ENCODE measurements at places on chromosomes 6 and 20.

DNA sequence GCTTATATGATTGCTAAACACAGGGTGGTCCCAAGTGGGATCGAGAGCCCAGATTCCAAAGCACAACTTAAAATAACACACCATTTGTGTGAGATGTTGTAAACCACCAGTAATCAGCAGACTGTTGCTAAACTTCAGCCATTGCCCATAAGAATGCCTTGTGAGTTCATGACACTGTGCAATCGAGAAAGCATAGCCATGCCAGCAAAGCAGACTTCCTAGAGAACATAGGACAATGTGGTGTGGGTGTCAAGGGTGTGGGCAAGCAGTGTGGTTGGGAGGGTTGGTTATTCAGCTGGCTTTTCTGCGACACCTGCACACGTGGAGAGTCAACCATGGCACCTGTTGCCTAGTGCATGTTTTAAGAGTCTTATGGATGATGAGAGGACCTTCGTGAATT is 16.1 kb upstream of the CALHM6 start:
- peaks cover 35% of the 10 kb centered on the region for H3K27me3 ChIP-seq
- DNase-seq, result no peak
- H3K36me3 ChIP-seq, result no peaks in the 10 kb centered on the region
- H3K4me3 ChIP-seq, result no peak overlapping the region
- H3K27ac ChIP-seq, result no peak overlapping the region

DNA sequence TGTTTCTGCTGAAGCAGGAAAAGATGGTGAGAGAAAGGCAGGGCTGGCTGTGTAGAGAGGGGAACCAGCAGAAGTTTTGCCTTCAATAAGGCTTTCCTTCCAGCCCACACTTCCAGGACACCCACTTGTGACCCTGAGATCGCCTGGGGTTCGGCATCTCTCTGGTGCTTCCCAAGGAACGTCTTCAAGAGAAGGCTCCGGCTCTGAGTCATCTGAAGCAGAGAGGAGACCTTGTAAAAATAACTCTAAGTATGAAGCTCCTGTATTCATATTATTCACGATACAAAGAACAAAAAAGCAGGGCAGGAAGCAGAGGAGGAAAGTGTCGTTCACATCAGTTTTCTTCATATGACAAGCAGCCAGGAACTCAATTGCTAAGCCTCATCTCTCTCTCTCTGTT is 95.4 kb upstream of the MRPS10 start:
- no peaks in the 10 kb centered on the region for H3K27me3 ChIP-seq
- peak overlapping the region; percentile 43 for H3K27ac ChIP-seq
- H3K36me3 ChIP-seq, result peaks cover 19% of the 10 kb centered on the region
- peaks cover 32% of the 10 kb centered on the region for H3K4me1 ChIP-seq

DNA sequence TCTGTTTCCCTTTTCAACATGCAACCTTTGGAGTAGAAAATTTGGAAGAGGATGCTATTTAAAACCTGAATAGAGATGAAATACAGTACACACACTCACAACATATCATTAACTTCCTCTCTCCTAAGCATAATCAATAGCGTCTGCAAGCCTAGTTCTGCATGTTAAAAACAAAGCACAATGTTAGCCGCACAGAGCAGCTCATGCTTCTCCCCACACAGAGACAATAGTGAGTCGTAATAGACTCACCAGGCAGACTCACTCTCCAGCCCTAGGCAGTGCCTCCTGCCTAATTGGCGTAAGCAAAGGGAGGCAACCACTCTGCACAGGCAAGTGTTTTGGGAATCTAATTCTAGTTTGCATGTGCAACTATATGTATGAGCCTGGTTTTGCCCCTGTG is 45.8 kb upstream of the ARID1B start:
- no peak overlapping the region for H3K4me3 ChIP-seq
- no peaks in the 10 kb centered on the region for H3K36me3 ChIP-seq
- DNase-seq, result no peak
- H3K4me1 ChIP-seq, result peaks cover 4% of the 10 kb centered on the region

DNA sequence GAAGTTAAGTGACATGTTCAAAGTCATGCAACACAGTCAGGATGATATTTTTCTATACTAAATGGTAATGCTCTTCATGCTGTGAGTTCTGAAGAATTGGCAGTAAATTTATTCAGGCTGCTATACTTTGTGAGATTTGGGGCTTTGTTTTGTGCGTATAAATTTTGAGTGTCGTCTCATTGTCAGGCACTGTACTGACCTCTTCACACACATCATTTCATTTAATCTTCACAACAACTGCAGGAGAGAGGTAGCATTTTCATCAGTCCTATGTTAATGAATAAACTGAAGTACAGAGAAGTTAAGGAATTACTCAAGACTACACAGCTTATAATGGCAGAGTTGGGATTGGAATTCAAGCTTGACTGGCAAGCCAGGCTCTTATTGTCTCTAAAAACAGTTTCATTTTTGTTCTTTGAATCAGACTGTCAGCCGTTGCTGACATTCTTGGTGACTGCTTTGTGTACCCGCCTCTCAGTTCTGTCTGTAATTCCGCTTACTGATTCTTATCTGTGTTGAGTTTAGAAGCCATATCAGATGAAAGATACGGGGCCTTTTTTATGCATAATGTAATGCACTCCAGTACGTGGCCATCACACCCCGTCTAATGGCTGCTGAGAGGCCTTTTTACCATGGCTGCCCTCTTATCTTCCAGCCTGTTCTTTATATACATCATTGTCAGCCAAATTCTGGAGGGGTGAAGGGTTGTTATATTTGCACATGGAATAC is 274.9 kb downstream of the UTRN start:
- no peaks in the 10 kb centered on the region for H3K27me3 ChIP-seq
- peaks cover 34% of the 10 kb centered on the region for H3K4me1 ChIP-seq
- H3K4me3 ChIP-seq, result peak overlapping the region; percentile 73
- DNase-seq, result peak; percentile 70

DNA sequence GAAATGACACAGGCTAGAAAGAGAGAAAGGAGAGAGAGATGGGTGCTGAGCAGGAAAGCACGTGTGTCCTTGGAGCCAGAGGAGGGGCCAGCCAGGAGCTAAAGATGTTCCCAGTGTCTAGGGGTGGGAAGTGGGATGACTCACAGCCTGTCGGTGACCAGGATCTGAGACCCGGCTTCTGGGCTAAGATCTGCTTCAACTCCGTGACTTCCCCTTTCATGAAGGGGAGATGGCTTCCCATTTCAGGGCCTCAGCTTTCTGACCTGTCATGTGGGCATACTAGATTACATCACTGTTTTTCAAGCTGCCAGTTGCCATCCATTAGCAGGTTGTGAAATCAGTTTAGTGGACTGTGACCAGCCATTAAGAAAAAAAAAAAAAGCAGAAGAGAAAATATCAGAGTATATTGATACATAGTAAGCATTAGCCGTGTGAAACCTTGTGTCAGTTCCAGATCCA is 5.4 kb downstream of the TGM3 start:
- no peak overlapping the region for H3K27ac ChIP-seq
- peaks cover 3% of the 10 kb centered on the region for H3K4me1 ChIP-seq
- DNase-seq, result no peak

GRCh38 chr6:125301435-125302391 is at the start of gene HDDC2:
Gene HDDC2 (minus strand): TSS chr6:125301967. CDS start chr6:125301932, 35 bp downstream.
- peak within 1 kb of the TSS; percentile 90 for H3K27ac ChIP-seq
- H3K4me3 ChIP-seq, result peak within 1 kb of the TSS; percentile 89
- DNase-seq, result peak; percentile 52
- peaks cover 31% of the 10 kb centered on the region for H3K27me3 ChIP-seq

- no peaks in the 10 kb centered on the region for H3K4me1 ChIP-seq
- no peak overlapping the region for H3K27ac ChIP-seq
- no peak overlapping the region for H3K4me3 ChIP-seq
- no peaks in the 10 kb centered on the region for H3K36me3 ChIP-seq
- H3K27me3 ChIP-seq, result no peaks in the 10 kb centered on the region
- no peak for DNase-seq
Observed at GRCh38 chr6:2433266-2433665, 187.9 kb upstream of the GMDS start.

DNA sequence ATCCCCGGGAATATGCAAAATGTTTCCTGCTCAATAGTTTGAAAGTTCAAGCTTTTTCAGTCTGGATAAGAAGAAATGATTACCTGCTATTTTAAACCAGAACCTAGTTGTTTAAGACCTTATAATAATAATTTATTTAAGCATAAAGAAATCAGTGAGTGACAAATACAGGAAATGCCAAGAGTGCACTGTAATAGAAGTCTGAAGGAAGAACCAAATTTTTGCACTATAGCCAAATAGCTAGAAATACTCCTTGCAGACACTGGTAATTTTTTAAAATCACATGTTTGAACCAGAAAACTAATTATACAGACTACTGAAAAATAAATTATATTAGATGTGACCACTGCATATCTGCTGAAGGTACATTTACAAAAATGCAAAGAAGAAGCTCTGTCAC is 93.2 kb downstream of the MMS22L start:
- H3K27ac ChIP-seq, result no peak overlapping the region
- H3K27me3 ChIP-seq, result no peaks in the 10 kb centered on the region
- peaks cover 4% of the 10 kb centered on the region for H3K4me1 ChIP-seq
- H3K36me3 ChIP-seq, result peaks cover 8% of the 10 kb centered on the region
- H3K4me3 ChIP-seq, result no peak overlapping the region

- peaks cover 43% of the 10 kb centered on the region for H3K36me3 ChIP-seq
- H3K4me3 ChIP-seq, result no peak overlapping the region
- no peak for DNase-seq
Observed at GRCh38 chr6:82182756-82183155, 64.8 kb downstream of the IBTK start.

DNA sequence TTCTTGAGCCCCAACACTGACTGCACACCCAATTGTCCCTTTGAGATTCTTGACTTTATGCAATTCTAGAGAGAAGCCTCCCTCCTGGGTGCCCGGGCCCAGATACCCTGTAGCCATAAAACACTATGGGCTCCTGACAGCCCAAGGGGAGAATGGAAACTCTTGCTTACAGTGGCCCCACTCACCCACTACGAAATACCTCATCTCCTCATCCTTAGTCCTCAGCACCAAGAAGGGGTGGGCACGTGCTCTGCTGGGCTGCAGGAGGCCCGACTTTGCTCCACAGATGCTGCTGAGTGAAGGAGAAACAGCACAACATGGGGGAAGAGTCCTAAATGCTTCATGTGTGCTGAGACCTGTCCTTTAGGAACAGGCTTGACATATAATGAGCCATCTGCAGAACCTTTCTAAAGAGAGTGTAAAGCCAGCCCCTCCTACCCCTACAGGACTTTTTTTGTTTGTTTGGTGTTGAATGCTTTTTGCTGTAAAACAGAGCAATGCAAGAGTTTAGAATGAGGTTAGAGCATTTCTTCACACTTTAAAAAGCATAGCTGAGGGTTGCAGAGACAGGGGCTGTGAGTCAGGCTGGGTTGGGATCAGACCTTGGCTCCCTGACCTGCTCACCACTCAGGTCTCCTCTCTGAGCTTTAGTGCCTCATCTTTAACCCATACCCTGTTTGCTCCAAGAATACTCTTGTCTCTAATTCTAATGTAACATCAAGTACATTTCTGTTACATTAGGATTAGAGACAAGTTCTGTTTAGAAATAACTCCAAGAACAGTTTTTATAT is 17.6 kb upstream of the SIRPG start:
- peaks cover 54% of the 10 kb centered on the region for H3K36me3 ChIP-seq
- peak overlapping the region; percentile 89 for H3K27ac ChIP-seq
- DNase-seq, result no peak

DNA sequence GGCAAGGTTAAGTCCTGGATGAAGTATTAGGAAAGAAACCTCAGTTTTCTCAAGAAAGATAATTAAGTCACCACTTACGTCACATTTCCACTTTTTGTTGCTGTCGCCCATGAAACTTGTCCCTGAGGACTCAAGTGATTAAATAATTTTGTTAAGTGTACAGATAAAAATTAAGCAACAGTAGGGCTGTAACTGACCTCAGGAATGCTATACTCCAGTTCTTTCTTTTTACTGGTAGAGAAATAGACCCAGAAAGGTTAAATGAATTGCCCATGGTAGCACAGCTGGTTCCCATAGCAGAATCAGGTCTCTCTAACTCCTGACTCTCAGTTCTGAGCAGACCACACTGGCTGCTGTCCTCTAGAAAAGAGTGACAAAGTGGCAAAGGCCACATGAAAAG is 54.5 kb downstream of the CLIC5 start:
- DNase-seq, result no peak
- H3K4me3 ChIP-seq, result no peak overlapping the region
- no peaks in the 10 kb centered on the region for H3K4me1 ChIP-seq
- no peak overlapping the region for H3K27ac ChIP-seq
- H3K27me3 ChIP-seq, result peaks cover 5% of the 10 kb centered on the region

GRCh38 chr6:160424256-160424655 is 76.1 kb downstream of the SLC22A3 start:
- H3K4me3 ChIP-seq, result no peak overlapping the region
- no peak for DNase-seq
- peaks cover 6% of the 10 kb centered on the region for H3K4me1 ChIP-seq
- H3K27me3 ChIP-seq, result peaks cover 19% of the 10 kb centered on the region

- H3K27ac ChIP-seq, result no peak overlapping the region
- no peak overlapping the region for H3K4me3 ChIP-seq
- no peaks in the 10 kb centered on the region for H3K4me1 ChIP-seq
- no peaks in the 10 kb centered on the region for H3K36me3 ChIP-seq
Observed at GRCh38 chr20:10681494-10681893, 7.7 kb upstream of the JAG1 start.

DNA sequence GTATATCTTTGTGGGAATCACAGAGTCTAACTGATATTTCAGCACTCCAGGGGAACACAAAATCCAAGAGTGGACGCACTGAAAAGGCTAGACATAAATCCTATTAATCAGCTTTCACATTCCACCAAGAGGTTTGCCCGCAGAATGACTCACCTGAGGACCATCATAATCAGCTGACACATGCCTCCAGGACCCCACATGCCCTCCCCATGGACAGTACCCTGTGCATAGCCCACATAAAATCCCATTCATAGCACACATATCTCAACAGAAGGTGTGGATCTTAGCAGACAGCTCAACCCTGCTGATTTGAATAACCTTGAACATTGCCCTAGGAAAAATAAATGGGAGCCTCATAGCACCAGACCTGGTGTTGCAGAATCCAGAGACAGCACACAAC is 246.8 kb upstream of the TENT5A start:
- H3K4me3 ChIP-seq, result no peak overlapping the region
- H3K4me1 ChIP-seq, result peaks cover 6% of the 10 kb centered on the region
- H3K36me3 ChIP-seq, result no peaks in the 10 kb centered on the region
- H3K27me3 ChIP-seq, result peaks cover 5% of the 10 kb centered on the region
- H3K27ac ChIP-seq, result no peak overlapping the region

DNA sequence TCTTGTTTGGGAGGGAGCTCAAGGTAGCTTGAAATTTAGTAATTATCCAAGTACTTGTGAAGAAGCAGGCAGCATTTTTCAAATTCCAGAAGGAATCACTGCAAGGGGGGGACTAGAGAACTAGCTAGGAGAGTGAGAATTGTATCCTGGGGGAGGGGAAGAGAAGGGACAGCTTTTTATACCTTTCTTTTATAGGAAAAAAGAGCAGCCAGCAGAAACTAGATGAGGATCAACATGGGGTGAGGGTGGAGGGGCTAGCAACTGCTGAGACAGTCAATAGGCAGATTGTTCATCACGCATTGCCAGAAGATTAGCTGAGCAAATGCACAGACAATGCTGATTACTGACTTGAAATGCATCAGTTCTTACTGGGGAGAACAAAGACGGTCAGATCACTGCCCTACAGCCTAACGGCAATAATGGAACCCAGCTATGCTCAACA is 514.3 kb upstream of the CITED2 start:
- no peak for DNase-seq
- H3K27ac ChIP-seq, result no peak overlapping the region
- H3K27me3 ChIP-seq, result peaks cover 5% of the 10 kb centered on the region
- H3K4me1 ChIP-seq, result no peaks in the 10 kb centered on the region
- H3K4me3 ChIP-seq, result no peak overlapping the region

- H3K4me1 ChIP-seq, result peaks cover 2% of the 10 kb centered on the region
- no peak overlapping the region for H3K4me3 ChIP-seq
- no peak overlapping the region for H3K27ac ChIP-seq
- H3K36me3 ChIP-seq, result no peaks in the 10 kb centered on the region
- H3K27me3 ChIP-seq, result peaks cover 30% of the 10 kb centered on the region
Observed at GRCh38 chr6:145028144-145028818, 707.0 kb downstream of the EPM2A start.

All from T-helper 2 cell treated with Interferon-gamma antibody and Interleukin-4, amounts not matched to agents 5 μg/mL and 100 μg/mL, for 36 hours (primary cell).